ENCODE measurements at places on chromosomes 16 and 17. TPM values are rescaled to one million over a fixed set of nuclear protein-coding genes. Genes with fewer than 3 reads are reported as not detected.

DNA sequence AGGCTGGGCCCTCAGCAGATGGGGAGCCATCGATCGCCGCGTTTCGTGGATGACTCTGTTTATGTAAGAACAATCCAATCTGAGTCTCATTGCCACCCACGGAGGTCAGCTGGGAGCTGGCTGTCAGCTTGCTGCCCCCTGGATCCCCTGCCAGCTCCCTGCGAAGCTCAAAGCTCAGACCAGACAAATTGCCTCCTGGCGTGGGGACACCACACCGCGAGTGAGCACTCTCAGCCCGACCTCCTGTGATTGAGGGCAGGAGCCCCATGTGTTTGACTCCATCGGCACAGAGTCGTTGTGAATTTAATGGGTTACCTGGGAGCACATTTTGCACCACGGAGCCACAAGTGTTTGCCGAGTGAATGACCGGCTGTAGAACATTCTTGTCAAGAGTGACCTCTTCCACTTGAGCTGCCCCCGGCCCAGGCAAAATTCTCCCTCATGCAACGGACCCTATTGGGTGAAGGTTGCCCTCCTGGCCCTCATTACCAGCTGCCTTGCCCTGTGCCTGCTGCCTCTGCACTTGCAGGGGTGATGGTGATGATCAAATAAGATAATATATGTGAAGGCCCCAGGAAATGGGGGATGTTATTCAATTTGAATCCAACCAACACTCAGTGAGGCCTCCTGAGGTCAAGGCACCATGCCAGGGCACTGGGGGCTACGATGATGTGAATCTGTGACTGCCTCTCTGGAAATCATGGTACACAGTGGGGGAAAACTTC is 7.6 kb upstream of the GFAP start:
- H3K27me3 ChIP-seq = no peaks in the 10 kb centered on the region
- no peaks in the 10 kb centered on the region for H3K4me1 ChIP-seq
- no peaks in the 10 kb centered on the region for H3K36me3 ChIP-seq
- H3K27ac ChIP-seq = no peak overlapping the region
- no peak for DNase-seq
- H3K4me3 ChIP-seq = no peak overlapping the region

DNA sequence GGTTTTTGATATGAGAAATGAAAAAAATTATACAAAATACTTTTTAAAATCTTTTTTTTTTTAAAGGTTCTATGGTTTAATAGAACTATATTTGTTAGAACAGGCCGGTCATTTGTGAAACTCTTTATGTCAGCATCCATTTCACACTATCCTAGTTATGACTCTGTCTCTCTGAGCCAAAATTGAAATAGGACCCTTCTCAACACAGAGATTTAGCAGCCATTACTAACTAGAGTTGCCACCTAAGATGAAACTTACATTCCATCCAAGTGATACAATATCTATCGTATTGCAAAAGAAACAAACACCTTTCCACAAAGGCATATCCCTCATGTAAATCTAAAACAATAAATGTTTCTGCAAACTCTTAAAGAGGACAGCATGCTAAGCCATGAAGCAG is 249.8 kb downstream of the CDH11 start:
- H3K36me3 ChIP-seq = no peaks in the 10 kb centered on the region
- H3K27ac ChIP-seq = no peak overlapping the region
- no peaks in the 10 kb centered on the region for H3K4me1 ChIP-seq
- H3K27me3 ChIP-seq = no peaks in the 10 kb centered on the region
- H3K4me3 ChIP-seq = no peak overlapping the region

The NFATC2IP gene
- 10.9 TPM for total RNA-seq

DNA sequence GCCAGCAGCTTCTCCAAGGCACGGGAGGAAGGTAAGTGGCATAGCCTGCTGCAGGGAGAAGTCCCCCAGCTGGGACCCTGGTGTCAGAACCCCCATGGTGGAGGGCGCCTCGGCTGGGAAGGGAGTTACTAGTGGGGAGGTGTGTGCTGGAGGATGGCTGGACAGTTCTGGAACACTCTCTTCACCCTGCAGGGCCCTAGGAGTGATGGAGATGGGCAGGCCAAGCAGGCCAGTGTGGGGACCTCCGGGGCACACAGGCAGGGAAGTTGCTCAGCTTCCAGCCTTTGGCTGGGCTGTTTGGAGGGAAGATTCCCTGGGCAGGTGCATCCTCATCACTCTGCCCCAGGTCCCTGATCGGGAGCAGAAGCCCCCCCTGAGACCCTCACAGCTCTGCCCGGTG is 696 bp downstream of the C17orf99 start:
- no peak overlapping the region for H3K4me3 ChIP-seq
- H3K27ac ChIP-seq = no peak overlapping the region
- peaks cover 31% of the 10 kb centered on the region for H3K4me1 ChIP-seq
- no peak for DNase-seq

DNA sequence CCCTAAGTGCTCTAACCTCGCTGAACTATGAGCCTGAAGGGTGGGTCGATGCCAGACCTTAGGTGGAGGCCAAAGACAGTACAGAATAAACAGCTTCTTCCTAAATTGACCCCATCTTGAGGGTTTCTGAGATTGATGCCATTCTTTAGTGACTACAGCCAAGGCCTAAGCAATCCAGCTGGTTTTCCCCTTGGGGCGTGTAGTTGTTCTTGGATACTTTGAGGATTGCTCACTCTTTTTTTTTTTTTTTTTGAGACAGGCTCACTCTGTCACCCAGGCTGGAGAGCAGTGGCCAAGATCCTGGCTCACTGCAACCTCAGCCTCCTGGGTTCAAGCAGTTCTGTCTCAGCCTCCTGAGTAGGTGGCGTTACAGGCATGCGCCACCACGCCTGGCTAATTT is 2.0 kb downstream of the OVCA2 start:
- H3K4me1 ChIP-seq = no peaks in the 10 kb centered on the region
- H3K4me3 ChIP-seq = no peak overlapping the region
- no peaks in the 10 kb centered on the region for H3K36me3 ChIP-seq
- no peak overlapping the region for H3K27ac ChIP-seq

The SEC14L5 gene
- total RNA-seq = 0.61 TPM

- no peaks in the 10 kb centered on the region for H3K36me3 ChIP-seq
- no peak overlapping the region for H3K27ac ChIP-seq
- no peaks in the 10 kb centered on the region for H3K4me1 ChIP-seq
- no peak overlapping the region for H3K4me3 ChIP-seq
- no peak for DNase-seq
These were observed 15.2 kb downstream of the NXPH3 start for GRCh38 chr17:49590874-49591273.

The LDHD gene
- 89.4 TPM for total RNA-seq

GRCh38 chr17:60577147-60577915 is 22.7 kb upstream of the PPM1D start:
- H3K27ac ChIP-seq = peak overlapping the region; percentile 37
- no peak for DNase-seq
- no peaks in the 10 kb centered on the region for H3K27me3 ChIP-seq
- no peaks in the 10 kb centered on the region for H3K36me3 ChIP-seq
- no peaks in the 10 kb centered on the region for H3K4me1 ChIP-seq
- no peak overlapping the region for H3K4me3 ChIP-seq

DNA sequence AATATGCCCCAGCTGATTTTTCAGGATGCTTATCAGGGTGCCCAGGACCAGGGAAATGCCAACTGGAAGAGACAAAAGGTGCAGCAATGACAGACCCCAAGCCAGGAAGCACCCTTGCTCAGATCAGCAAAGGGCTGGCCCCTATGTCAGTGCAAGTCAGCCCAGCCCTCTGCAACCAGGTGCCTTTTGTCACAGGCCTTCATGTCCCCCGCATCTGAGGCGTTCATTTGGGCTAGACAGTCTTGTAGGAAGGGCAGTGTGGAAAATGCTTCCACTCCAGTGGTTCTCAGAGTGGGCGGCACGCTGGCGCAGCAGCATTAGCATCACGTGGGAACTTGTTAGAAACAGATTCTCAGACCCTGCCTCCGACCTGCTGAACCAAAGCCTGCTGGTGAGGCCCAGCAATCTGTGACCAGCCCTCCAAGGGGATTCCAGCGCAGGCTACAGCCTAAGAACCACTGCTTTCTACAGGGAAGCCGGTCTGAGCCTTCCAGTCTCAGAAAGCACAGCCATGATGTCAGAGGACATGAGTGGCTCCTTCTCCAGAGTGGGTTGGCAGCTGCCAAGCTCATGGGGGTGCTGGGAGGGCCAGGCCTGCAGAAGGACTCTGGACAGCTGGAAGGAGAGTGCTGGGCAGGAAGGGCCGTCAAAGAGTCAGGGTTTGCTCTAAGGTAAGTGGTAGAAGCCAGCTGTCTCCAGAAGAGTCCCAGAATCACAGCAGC is 13.1 kb downstream of the SLC47A2 start:
- DNase-seq = no peak
- no peak overlapping the region for H3K4me3 ChIP-seq
- no peak overlapping the region for H3K27ac ChIP-seq
- no peaks in the 10 kb centered on the region for H3K27me3 ChIP-seq

- H3K36me3 ChIP-seq = no peaks in the 10 kb centered on the region
- H3K4me3 ChIP-seq = no peak overlapping the region
- DNase-seq = no peak
- H3K4me1 ChIP-seq = no peaks in the 10 kb centered on the region
These were observed 83.7 kb downstream of the DNAH17 start for GRCh38 chr17:78493450-78493849.

GRCh38 chr17:43611230-43611969 is 50.3 kb downstream of the MEOX1 start:
- H3K4me3 ChIP-seq = no peak overlapping the region
- H3K27me3 ChIP-seq = no peaks in the 10 kb centered on the region
- no peak overlapping the region for H3K27ac ChIP-seq
- no peaks in the 10 kb centered on the region for H3K4me1 ChIP-seq

DNA sequence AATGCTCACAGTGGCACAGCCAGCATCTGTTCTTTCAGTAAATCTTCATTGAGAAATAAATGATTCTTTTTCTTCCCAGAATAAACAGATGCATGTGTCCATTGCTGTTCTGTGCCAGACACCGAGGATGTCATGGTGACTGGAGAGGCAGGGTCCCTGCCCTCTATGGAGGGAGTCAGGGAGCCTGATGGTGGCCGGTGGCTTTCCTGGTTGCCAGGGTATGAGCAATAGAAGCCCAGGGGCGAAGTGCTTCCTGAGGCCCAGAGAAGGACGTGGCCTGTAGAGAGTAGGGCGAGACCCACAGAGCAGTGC is 29.9 kb upstream of the NUDT16L1 start:
- H3K36me3 ChIP-seq = peaks cover 9% of the 10 kb centered on the region
- no peak overlapping the region for H3K4me3 ChIP-seq
- DNase-seq = no peak
- peaks cover 40% of the 10 kb centered on the region for H3K4me1 ChIP-seq

The COG8 gene
- total RNA-seq = 33.6 TPM

DNA sequence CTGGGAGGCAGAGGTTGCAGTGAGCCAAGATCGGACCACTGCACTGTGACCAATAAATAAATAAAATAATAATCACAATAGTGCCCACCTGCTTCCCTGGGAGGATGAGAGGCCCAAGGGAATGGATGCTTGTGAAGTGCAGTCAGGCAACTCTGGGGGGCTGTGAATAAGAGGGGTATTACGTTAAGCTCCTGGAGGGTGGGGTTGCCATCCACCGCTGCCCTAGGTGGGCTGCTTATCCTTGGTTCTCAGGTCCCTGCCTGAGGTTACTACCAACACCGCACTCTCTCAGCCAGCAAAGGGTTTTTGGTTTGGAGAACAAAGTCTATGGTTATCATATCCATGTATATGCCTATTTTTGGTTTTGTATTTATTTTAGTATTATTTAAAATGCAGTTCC is 48.6 kb upstream of the CBFA2T3 start:
- no peak overlapping the region for H3K27ac ChIP-seq
- H3K4me1 ChIP-seq = no peaks in the 10 kb centered on the region
- H3K4me3 ChIP-seq = no peak overlapping the region
- H3K27me3 ChIP-seq = no peaks in the 10 kb centered on the region
- H3K36me3 ChIP-seq = no peaks in the 10 kb centered on the region
- DNase-seq = no peak

The RAB37 gene
- total RNA-seq = 5.3 TPM

The TSEN54 gene
- total RNA-seq = 8.5 TPM

The TBC1D3L gene
- 9.0 TPM for total RNA-seq

DNA sequence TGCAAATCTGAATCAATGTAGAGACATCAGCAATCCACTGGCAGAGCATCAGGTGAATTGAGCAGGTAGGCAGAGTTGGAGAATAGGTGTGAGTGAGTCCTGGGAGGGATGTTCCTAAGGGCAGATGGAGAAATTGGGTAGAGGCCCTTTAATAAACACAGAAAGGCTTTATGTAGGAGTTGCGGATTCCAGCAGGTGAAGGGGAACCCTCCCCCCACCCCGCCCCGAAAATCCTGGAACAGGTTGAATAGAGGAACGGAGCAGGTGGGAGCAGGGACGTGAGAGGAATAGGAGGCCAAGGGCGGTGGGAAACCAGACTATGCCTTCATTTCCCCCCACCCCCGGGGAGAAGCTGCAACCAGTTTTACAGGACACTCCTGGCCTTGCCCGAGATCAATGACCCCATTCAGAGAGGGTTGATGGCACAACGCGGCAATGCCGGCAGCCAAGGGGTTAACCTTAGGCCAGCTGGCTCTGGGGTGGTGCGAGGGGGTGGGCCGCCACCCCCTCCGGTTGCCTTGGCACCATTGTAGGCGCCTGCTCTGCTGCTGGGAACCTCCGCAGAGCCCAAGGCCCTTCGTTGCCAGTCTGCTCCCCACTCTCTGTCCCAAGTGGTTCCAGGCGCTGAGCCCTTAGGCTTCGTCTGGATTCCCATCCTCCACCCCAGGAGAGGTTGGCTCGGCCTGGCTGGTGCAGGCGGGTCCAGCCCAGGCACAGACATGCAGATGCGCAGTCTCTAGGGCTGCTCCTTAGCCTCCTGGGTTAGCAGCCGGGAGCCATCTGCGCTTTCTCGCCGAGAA is 814 bp upstream of the RUNDC3A start:
- H3K27ac ChIP-seq = no peak overlapping the region
- H3K4me3 ChIP-seq = peak overlapping the region; percentile 26
- DNase-seq = no peak
- H3K36me3 ChIP-seq = no peaks in the 10 kb centered on the region
- no peaks in the 10 kb centered on the region for H3K27me3 ChIP-seq
- no peaks in the 10 kb centered on the region for H3K4me1 ChIP-seq

DNA sequence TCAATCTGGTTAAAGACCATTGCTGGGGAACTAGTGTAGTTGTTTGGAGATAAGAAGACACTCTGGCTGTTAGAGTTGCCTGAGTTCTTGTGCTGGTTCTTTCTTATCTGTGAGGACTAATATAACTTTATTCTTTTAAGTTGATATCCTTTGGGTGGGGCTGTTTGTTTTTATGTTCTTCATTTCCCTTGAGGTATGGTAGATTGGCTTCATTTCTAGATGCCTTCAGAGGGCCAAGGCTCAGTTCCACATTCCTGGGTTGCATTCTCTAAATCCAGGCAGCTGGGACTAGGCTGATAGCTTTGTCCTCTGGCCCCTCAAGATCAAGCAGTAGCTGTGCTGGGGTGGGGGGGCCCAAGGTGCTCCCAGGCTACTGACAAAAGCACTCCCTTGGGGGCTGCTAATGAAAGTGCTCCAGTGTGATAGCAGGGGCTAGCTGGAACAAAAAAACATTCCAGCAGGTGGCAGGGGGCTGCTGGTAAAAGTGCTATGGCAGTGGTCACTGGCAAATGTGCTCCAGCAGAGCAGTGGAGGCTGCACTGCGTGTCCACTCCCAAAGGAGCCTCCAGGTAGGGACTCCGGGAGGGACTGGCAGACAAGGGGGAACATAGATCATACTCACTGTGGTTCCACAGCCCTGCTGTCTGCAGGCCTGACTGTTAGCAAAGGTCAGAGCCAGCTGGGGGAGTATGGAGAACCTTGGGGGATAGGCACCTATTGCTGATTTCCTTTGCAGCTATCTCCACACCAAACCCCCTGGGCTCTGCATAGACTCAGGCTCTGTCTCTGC is 45.9 kb upstream of the KCNJ16 start:
- H3K27me3 ChIP-seq = no peaks in the 10 kb centered on the region
- H3K4me3 ChIP-seq = no peak overlapping the region
- no peaks in the 10 kb centered on the region for H3K4me1 ChIP-seq
- no peaks in the 10 kb centered on the region for H3K36me3 ChIP-seq

- no peak overlapping the region for H3K4me3 ChIP-seq
- no peaks in the 10 kb centered on the region for H3K36me3 ChIP-seq
- no peak for DNase-seq
- no peaks in the 10 kb centered on the region for H3K27me3 ChIP-seq
- H3K27ac ChIP-seq = no peak overlapping the region
These were observed 68.0 kb upstream of the MAF start for GRCh38 chr16:79668502-79668901.
